ENCODE measurements at places on chromosomes 5 and 9.

DNA sequence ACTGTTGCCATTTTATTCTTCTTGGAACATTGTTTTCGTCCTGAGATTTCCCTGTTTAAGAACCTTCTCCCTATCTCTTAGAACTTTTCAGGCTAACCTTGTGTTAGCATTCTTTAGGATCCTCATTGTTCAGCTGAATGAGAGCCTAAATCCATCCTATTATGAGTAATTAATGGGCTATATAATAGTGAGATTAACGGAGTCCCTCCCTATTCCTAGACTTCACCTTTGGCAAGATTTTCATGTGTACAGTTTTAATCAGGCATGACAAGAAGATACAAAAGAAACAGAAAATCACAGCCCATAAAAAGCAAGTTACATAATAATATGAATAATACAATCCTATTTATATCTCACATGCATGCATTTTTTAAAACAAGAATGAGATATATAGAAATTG, 9.1 kb upstream of the MSMP start:
- no peak for DNase-seq

DNA sequence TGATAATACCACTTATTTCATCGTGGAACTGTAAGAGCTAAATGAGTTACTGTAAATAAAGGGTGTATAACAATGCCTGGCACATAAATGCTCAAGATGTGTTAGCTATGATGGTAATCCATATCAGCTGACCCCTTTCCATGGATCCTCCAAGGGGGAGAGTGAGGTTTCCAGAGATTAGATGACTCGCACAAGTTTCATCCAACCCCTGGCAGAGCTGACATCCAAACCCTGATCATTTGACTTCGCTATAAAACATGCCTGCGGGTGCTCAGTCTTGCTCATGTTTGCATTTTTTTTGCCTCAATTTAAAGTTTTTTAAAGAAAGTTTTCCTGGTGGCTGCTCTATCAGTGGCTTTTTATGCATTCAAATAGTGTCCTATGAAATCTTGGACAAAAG, 145.7 kb upstream of the SMIM23 start:
- no peak for DNase-seq

DNA sequence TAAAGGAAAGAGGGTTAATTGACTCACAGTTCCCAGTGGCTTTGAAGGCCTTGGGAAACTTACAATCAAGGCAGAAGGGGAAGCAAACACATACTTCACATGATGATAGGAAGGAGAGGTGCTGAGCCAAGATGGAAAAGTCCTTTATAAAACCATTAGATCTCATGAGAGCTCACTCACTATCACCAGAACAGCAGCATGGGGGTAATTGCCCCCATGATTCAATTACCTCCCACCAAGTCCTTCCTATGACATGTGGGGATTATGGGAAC, 99.7 kb downstream of the PTTG1 start:
- no peak for DNase-seq

- DNase-seq: no peak
These were observed 44.5 kb upstream of the ANGPTL2 start for GRCh38 chr9:127166651-127167524.

DNA sequence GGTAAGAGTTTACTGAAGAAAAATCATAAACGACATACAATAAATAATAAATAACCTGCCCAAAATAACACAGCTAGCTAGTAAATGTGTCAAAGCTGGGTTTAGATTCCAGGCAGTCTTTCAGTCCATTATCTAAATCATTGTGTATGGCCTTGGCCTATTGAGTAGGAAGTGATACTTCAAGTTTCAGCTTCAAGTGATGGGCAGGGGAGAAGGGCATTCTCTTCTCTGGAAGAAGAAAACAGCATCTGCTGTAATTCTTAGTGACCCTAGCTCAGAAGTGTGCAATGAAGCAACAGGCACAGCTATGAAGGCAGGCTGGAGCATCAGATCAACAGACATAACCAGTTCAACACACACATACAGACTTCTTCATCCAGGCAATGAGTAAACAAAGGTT, 42.5 kb downstream of the FNIP1 start:
- no peak for DNase-seq

- DNase-seq: no peak
These were observed 175.8 kb downstream of the ADAMTS6 start for GRCh38 chr5:65305913-65306312.

Measured in thoracic aorta (tissue), 2 donors.